ENCODE measurements at places on chromosomes 5 and 9.

- DNase-seq = no peak
Observed at GRCh38 chr9:13513286-13513685, 233.8 kb upstream of the MPDZ start.

GRCh38 chr5:150172145-150172544 is 5.6 kb downstream of the CDX1 start:
- DNase-seq = no peak

- no peak for DNase-seq
Observed at GRCh38 chr5:94551858-94552257, 66.5 kb downstream of the KIAA0825 start.

- DNase-seq = no peak
Observed at GRCh38 chr9:71748280-71748743, 20.0 kb downstream of the CEMIP2 start.

GRCh38 chr5:118354797-118355196 is 633.5 kb downstream of the DTWD2 start:
- DNase-seq = no peak

DNA sequence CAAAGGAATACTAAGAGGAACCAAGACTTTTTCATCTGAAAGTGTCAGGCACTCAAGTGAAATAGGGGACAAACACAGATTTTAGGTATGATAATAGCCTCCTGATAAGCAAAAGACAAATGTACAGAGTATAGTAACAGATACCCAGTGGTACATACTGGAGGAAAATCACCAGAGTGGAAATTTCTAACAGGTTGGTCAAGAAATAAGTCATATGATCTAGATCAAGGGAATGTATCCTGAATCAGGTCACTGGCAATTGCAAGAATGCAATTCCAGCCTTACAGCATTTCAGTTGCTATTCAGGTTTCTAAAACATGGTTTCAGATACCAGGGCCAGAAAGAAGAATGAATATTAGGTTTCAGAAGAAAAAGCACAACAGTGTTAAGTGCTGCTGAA is 82.2 kb upstream of the SLCO6A1 start:
- no peak for DNase-seq

DNA sequence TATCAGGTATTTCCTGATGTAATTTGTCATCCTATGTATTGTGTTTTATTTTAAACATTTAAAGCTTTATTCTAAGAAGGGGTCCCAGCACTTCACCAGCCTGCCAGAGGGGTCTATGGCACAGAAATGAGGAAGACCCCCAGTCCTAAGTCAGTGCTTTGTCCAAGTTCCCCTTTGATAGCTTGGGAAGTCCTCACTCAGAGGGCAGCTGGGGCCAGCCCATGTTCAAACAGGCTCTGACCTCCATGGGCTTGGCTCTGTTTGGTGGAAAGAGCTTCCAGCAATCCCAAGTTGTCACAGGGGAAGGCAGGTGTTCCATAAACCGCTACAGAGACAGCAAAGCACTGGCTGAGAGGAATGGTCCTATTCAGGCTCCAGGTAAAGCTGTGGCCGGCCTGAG is 26.6 kb upstream of the AKNA start:
- DNase-seq = no peak

DNA sequence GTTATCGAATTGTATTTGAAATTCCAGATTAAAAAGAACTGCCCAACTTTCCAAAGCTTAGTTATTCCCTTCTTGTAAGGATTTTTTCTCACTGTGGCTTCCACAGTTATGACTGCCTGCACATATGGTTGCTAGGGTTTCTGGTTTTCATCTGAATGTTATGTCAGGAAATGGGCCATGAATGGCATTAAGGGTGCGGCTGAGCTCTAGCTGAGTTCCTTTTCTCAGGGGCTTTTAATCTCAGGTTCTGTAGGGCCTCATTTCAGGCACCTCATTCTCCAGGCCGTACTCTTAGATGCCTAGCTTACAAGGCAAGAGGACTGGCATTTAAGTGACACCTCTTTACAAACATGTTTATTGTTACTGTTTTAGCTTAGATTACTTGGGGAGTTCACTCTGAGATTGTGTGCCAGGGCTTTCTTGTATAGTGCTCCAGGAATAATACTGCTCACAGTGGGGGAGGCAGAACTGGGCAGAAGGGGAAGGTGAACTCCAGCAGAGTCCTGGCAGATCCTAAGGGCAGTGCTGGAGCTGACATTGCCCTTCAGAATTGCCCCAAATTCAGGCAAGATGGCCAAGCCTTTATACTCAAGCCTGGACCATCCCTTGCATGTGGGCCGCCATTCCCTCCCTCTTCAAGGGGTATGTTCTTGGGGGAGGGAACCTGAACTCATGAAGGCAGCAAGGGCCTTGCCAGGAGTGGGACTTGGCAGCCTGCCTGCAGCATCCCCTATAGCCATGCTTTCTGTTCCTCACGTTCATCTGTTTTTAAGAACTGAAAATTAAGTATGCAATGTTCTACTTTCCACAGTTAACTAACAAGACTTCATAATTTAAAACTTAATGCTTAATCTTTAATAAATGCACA is 111.5 kb downstream of the KDM4C start:
- no peak for DNase-seq

DNA sequence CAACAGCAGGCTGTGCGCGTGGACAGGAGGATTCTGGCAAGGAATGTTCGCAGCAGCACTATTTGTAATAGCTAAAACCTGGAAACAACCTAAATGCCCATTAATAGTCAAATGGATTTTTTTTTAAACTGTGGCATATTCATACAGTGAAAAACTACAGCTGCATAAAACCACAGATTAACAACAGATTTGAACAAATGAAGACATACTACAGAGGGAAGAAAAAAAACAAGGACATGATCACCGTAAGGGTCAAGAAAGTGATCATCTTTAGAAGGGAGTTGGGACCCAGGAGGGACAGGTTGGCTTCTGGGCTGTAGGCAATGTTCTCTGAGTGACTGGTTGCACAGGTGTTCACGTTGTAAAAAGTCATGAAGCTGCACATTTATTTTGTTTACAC is 1.2 kb upstream of the TMOD1 start:
- no peak for DNase-seq

Data from stimulated activated naive B cell treated with anti-CD40 and anti-IgM and Interleukin-4, amounts not matched to agents 10 μg/mL and 1 μg/mL and 100 μg/mL, for 72 hours (primary cell).